H9 (cell line): ENCODE measurements at places on chromosomes 7 and 10. TPM values are rescaled to one million over a fixed set of nuclear protein-coding genes. Genes with fewer than 3 reads are reported as not detected.

GRCh38 chr10:122271076-122271475, at the start of gene BTBD16:
TSS of gene BTBD16 (plus strand) at chr10:122271296. CDS start at chr10:122275082, 3,786 bp downstream.
- DNase-seq, result no peak

The PRF1 gene
- 0.18 TPM in 1 of 2 replicates, not detected in the other for total RNA-seq

The GDF2 gene
- total RNA-seq, result not detected in 2 replicates

The UNCX gene
- total RNA-seq, result not detected in 2 replicates

GRCh38 chr7:30706908-30707307, 24.7 kb upstream of the CRHR2 start:
- DNase-seq, result no peak

GRCh38 chr10:71053169-71053895, 159.0 kb upstream of the UNC5B start:
- DNase-seq, result no peak

DNA sequence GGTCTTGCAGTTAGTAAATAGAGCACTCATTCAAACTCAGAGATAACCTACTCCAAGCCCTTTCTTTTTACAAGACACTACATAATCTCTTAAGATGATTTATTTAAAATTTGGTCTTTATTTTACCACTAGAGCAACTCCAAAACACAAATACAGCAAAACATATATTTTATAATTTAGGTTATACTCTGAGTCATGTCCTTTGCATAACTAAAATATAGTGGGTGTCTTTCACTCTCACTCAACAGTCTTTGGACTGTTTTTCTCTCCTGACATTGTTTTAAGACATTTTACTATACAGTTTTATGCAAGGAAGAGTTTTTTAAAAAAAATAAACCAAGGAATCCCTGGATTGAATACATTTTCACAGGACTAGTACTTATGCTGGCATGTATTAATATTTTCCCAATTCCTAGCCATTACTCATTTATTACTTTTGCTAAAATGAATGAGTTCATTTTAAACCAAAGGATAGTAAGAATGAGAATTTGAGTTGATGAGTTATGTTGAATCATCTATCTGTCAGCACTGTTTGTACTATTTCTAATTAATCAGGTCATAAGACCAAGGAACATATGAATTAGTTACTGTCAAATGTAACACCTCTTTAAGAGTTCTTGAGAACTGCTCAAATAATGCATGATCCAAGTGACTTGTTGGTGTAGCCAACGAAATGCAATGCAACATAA, 303.1 kb upstream of the FZD1 start:
- no peak for DNase-seq

The MACC1 gene
- total RNA-seq, result 9.8 and 11.0 TPM in 2 replicates

DNA sequence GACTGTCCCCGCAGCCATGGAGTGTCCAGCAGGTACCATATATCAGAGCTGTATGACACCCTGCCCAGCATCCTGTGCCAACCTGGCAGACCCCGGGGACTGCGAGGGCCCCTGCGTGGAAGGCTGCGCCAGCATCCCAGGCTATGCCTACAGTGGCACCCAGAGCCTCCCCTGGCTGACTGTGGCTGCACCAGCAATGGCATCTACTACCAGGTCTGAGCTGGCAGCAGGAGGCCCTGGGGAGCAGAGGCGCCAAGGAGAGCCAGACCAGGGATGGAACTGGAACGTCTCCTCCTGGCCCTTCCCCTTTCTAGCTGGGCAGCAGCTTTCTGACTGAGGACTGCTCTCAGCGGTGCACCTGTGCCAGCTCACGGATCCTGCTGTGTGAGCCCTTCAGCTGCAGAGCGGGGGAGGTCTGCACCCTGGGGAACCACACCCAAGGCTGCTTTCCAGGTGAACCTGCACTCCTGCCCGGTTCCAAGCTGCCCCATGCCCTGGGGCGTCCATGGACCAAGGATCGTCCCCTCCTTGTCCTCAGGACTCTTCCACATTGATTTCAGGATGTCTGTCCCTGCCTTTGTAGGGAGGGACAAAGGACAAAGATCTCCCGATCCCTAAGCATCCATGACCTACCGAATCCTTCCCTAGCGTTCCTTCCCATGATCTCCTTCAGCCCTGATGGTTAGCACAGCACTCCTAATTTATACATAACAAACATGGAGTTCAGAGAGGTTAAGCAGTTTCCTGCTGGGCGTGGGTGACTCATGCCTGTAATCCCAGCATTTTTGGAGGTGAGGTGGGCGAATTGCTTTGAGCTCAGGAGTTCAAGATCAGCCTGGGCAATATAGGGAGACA, 33.3 kb downstream of the EPHB4 start:
- DNase-seq, result no peak

GRCh38 chr7:155832581-155832981, 20.3 kb upstream of the SHH start:
- no peak for DNase-seq

DNA sequence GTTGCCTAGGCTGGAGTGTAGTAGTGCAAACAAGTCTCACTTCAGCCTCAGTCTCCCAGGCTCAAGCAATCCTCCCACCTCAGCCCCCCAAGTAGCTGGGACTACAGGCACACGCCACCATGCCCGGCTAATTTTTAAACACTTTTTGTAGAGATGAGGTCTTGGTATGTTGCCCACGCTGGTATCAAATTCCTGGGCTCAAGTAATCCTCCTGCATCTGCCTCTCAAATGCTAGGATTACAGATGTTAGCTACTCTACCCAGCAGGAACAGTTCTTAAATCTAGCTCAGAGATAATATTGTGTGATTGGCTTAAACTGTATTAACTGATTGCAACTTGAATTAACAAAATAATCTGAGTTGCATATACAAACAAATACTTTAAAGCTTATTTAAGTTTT, 82.9 kb downstream of the CDK14 start:
- no peak for DNase-seq

The AGAP9 gene
- 7.6 and 8.6 TPM in 2 replicates for total RNA-seq

GRCh38 chr7:50648570-50649169, 83.5 kb upstream of the DDC start:
- no peak for DNase-seq

DNA sequence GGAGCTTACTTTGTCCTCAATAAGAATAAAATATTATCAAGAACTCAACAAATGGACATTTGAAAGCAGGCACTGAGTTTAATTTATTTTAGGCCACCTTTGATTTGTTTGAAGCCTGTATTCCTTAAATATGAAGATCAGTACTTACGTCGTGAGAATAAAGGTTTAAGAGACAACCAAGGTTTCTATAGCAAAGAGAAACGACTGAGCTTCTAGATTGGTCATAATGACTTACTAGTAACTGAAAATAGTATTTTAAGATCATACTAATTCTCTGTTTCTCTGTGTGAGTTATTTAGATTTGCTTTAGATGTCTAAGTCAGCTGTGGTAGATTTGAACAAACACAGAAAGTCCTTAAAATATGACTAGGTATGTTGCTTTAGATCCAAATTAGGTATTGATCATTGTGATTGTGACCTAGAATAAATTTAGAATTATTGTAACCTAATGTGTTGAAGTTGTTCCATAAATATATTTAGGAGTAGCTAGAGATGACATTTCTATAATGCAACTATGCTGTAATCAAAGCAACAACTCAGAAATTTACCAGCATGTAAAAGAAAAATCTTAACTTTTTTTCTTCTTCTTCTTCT, 2.4 kb upstream of the GLCCI1 start:
- no peak for DNase-seq
